ENCODE measurements at places on chromosomes 5 and 9.

- no peak for DNase-seq
Observed at GRCh38 chr5:59216841-59217240, 634.0 kb downstream of the RAB3C start.

DNA sequence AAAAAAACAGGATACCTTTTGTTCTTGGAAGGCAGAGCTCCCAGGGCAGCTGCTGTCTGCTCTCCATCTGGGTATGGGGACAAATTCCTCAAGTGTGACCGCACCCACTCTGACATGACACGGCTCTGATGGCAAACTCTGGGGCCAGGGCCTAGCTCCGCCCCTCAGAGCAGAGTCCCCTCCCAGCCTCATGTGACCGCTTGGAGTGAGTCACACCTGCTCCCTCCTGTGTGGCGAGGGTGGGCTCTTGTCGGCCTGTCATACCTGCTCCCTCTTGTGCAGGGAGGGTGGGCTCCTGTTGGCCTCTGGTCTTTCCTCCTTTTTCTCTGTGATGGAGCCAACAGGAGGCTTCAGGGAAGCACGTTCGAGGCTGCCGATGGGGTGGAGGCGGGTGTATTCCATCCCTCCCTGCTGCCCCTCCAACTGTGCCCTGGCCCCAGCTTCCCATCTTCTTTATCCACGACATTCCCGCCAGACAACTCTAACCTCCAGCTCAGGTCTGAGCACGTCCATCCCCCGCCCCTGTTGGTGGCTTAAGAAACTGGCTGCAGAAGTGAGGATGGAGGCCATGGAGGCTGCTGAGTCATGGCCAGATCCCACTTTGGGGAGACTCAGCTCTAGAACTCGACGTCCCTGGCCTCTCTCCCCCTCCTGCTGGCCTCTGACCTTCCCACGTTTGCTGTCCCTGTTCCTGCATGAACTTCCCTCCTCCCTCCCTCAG is 65.3 kb downstream of the OLFM1 start:
- no peak for DNase-seq

- DNase-seq: no peak
Observed at GRCh38 chr5:108546939-108547338, 165.0 kb upstream of the FBXL17 start.

GRCh38 chr5:77948476-77948875 is 172.3 kb upstream of the TBCA start:
- DNase-seq: no peak

GRCh38 chr9:19493876-19494275 is 85.1 kb downstream of the ACER2 start:
- no peak for DNase-seq
